Fibroblast of skin of abdomen (primary cell): ENCODE measurements at places on chromosomes 2 and 18.
A peak's percentile ranks its signal among the peaks of the same experiment; 100 is the strongest.

DNA sequence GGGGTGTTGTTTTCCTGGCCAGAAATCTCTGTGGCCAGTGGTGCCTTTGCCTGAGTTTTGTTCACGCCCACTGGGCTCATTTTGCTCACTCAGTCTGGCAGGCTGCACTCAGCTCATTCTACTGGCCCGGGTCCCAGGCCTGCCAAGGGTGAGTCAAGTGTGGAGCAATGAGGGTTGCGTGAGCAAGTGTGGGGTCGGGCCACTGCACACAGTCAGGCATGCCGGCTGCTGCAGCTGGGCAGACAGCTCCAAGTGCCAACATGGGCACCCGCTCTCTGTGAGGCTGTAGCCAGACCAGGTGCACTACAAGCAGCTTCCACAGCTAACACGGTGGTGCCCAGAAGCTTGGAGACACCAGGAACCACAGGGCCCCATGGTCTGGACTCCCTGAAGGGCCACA, 801.1 kb upstream of the RAB6C start:
- DNase-seq, result no peak

GRCh38 chr2:226995625-226996041, 159.8 kb downstream of the RHBDD1 start:
- peak; percentile 66 for DNase-seq

DNA sequence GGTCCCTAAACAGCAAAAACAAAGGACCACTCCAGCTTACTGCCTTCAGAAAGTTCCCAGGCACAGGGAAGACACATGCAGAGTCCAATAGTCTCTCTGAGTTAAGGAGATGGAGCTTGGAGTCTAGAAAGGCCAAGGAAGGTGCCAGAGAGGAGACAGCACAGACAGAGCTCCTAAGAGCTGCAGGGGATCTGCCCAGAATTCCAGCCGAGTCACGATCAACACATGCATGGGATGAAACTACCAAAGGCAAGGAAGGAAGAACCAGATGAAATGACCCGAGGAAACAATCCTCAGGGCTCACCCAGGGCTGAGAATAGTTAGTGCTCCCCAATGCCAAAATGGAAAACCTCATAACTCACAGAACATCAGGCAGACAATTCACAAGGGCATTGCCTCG, 15.4 kb downstream of the METTL4 start:
- DNase-seq, result no peak

DNA sequence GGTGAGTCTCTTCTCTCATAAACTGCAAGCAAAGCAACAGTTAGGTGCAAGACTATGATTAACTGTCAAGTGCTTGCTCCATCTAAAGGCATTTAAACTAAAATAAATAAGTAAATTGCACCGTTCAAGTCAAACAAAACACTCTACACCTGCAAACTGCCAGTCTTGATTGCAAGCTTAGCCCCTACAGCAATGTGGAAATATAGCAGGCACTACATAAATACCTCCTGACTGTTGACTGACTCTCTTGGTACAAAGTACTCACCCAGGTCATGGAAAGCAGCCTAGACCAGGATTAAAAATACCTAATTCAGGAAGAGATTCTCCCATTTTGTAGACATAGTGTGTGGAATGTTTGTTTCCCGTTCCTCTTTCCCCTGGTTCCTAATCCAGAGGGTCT, 176.6 kb upstream of the KLHL29 start:
- DNase-seq, result no peak

DNA sequence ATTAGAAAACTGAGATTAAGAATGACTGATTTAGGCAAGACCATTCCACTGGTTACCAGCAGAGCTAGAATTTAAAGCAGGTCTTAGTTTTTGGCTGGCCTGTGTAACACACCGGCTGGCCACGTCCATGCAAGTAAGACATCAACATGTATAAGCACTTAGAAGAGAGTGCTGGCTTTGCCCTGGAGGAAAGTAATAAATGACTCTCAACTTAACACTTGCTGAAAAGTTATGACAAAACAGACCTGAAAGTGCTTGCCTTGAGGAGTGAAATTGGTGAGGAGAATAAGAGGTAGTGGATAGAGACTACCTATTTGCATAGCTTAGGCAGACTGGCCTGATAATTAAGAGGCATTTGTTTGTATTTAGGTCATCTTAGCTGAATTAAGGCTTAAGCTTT, 165.7 kb upstream of the KCNJ3 start:
- no peak for DNase-seq

GRCh38 chr2:173990970-173991819, 26.0 kb upstream of the SP3 start:
- DNase-seq, result peak; percentile 83

GRCh38 chr2:134154246-134154645, 99.6 kb upstream of the MGAT5 start:
- DNase-seq, result no peak

- peak; percentile 87 for DNase-seq
Measured at GRCh38 chr18:26429535-26430226, 118.7 kb downstream of the KCTD1 start.

GRCh38 chr2:119149611-119150010, 8.9 kb downstream of the C1QL2 start:
- no peak for DNase-seq

DNA sequence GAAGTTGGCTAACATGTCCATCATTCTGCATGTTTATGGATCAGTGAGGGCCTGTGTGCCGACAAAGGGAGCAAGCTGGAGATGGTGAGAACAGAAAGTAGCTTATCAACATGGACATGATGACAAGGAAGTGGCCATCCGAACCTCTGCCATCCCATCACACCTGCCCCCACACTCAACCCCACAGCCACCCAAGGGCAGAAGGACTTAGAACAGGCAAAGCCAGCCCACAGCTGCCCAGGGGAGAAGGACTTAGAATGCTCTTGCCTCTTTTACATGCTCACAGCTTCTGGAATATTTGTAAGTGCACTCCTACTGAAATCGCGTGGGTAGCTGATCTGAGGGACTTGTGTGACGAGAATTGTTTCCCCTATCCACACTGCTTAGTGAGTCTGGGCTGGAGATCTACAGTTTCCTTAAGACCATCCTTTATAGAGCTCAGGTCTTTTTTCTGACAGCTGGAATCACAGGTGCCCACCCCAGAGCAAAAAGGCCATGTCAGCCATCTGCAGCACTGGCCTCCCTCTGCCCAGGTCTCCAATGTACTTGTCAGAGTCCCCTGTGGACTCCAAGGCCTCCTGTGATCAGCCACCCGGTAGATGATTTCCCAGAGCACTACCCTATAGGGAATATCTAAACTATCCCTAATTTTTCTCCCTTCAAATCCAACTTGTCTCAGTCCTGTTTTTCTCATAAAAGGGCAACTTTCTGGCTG, 154.1 kb downstream of the SMAD7 start:
- DNase-seq, result no peak

DNA sequence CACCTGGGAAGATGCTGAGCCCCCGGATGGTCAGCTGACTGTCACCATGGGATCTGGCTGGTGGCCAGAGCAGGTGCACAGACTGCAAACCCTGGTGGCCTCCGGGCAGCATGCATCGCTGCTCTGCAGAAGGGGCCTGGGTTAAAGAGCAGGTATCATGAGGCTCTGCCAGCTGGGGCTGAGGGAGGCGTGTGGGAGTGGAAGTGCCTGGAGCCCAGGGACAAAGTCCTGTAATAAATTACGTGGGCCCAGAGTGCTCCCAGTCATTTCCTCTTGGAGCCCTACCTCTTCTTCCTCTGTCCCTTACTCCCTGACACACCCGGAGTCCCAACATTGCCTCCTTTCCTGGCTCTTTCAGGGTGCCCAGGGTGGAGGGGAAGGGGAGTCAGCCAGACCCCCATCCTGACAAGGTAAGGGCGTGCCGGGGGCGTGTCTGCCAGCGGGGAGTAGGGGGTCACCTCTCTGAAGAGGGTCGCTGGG, at the start of gene MYO7B:
MYO7B (plus strand) TSS at position 262 of the 480 bp plus-strand sequence. CDS start 24,040 bp downstream, outside the sequence.
- DNase-seq, result no peak

DNA sequence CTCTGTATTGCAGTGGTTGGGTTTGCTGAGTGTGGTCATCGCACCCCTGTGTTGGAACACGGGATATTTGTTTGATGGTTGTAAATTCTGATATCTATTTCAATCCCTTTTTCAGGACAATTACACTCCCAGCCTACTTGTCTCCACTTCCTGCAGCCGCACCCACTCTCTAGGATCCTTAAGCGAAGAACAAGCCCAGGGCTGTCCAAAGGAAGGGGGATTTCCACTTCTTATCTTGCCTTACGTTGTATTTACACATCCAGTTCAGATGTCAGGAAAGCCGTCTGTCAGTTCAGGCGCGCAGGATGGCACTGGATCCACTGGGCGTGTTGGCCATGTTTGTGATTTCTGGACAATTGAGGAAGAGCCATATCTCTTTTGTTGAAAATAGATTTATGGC, 834.5 kb upstream of the SALL3 start:
- DNase-seq, result no peak

DNA sequence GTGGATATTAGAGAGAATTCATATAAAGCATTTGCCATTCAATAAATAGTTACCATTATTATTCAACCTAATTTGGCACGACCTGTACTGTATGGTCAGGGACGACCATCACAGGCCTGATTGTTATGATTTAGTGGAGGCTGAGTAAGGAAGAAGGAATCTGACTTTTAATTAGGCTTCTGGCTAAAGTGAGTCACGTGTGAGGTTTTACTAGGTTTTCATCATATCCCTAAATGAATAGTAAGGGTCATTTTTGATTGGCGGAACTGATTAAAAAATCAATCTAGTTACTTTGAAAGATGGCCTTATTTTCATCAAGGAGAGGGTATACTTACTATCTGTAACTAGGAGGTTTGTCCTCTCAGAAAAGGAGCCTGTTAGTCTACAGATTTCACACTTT, 143.4 kb downstream of the ADCYAP1 start:
- DNase-seq, result peak; percentile 52

DNA sequence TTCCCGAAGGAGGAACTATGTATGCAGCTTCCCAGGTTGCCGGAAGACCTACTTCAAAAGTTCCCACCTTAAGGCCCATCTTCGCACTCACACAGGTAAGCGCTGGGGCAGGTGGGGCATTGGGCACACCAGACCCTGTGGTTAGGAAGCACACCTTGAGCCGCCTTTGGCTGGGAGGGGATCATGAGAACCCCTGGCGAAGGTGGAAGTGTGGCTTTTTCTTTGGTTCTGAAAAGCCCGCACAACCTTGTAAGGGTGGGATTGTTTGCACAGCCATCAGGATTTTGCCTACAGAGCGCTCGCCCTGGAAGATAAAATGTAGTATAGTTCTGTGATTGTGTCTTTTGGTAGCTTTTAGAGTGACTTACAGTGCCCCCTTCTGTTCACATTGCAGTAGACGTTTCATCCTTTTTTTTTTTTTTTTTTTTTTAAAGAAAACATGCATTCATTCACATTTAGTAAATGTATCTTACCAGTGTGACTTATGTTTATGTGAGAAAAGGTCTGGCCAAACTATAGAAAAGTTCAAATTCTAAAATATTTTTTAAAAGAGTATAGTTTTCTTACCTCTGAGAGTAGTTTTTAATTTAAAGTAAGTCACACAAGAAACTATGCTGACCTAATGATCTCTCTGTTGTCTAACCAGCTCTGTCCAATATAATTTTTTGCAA, 5.3 kb downstream of the KLF11 start:
- DNase-seq, result peak; percentile 59

GRCh38 chr2:166499281-166499680, 5.2 kb upstream of the SCN7A start:
- DNase-seq, result no peak

DNA sequence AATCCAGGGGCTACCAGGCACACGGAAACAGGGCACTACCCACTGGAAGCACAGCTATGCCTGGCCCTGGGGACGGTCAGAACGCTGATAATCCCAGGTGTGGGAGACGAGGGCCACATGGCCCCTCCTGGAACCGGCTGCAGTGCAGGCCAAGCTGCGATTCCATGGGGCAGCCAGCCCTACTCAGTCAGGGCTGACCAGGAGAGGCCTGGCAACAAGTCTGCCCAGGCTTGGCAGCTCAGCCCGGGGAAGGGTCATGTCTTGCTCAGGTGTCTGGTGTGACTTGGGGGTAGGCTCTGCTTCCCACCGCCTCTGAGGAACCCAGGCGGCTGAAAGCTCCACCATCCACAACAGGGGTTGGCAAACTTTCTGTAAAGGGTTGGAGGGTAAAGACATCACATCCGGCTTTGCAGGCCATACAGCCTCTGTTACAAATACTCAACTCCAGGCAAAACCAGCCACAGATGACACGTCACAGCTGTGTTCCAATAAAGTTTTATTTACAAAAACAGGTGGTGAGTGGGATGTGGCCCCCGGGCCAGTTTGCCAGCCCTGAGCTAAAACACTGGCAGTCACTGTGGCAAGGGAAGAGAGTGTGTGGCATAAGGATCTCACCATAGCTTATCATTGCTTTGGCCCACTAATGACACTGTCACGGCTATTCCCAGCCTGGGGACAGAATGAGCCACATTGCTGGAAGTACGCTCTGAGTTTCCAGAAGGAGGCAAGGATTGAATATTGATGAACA, 85.2 kb downstream of the NDUFA10 start:
- DNase-seq, result no peak

DNA sequence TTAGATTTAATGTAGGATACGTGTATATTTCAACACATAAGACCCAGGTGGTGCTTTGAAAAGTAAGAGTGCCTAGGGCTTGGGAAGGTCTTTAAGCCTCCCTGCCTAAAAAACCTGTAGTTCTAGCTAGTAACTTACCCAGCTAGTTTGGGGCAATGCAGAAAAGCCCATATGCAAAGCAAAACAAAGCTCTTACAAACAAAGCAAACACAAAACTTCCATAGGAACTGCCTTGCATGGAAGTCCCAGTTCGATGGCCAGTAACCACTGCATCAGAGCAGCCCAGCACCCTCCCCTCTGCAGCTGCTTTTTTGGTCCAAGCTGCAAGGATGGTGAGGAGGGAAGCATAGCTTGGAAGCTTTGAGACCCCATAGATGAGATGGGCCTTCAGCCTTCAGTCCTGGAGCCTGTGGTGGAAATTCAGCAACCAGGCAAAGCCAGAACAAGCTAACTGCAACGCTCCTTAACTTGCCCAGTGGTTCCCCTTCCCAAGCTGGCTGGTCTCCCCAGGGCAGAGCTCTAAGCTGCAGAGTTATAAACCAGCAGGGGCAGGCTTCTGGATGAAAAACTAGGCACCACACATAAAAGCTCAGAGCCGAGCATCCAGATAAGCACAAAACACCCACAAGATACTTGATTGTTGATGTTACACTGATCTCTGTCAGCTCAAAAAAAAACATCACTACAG, 16.2 kb downstream of the C2orf76 start:
- DNase-seq, result no peak

GRCh38 chr2:37323176-37323780, 1.4 kb downstream of the PRKD3 start:
- no peak for DNase-seq

DNA sequence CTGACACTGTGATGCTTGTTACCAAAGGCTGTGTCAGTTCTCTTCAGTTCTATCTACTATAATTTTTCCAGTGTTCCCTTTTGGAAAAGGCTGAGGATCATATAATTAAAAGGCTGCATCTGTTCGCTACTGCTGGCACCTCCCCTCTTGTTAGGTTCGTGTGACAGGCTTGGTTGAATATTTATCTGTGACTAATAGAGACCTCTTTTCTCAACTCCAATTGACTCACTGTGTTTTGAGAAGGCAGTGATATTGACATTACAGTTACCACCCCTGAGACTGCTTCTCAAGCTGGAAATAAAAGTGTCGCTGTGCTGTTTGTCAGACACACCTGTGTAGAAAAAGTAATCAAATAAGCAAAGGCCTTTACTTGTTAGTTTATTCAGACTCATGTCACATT, 205.5 kb upstream of the KCNH7 start:
- no peak for DNase-seq

- DNase-seq, result peak; percentile 51
Measured at GRCh38 chr2:219041252-219041651, at the start of gene CFAP65. Gene CFAP65, minus strand, starts transcription at chr2:219041516. Its CDS starts 2,468 bp downstream, at chr2:219039048.
